CD8-positive, alpha-beta memory T cell (primary cell): ENCODE measurements at places on chromosomes 4 and X. TPM values are rescaled to one million over a fixed set of nuclear protein-coding genes. Genes with fewer than 3 reads are reported as not detected.

GRCh38 chr4:106058921-106059320, 163.7 kb downstream of the NPNT start:
- H3K4me3 ChIP-seq = no peak overlapping the region
- no peak for DNase-seq
- H3K27ac ChIP-seq = no peak overlapping the region
- H3K36me3 ChIP-seq = no peaks in the 10 kb centered on the region
- no peaks in the 10 kb centered on the region for H3K27me3 ChIP-seq
- H3K4me1 ChIP-seq = no peaks in the 10 kb centered on the region

GRCh38 chr4:25144870-25145481, 15.3 kb downstream of the SEPSECS start:
- no peaks in the 10 kb centered on the region for H3K4me1 ChIP-seq
- no peak overlapping the region for H3K4me3 ChIP-seq
- DNase-seq = no peak

GRCh38 chrX:47817897-47818296, 18.8 kb upstream of the ZNF81 start:
- H3K27me3 ChIP-seq = no peaks in the 10 kb centered on the region
- no peak overlapping the region for H3K4me3 ChIP-seq
- H3K4me1 ChIP-seq = no peaks in the 10 kb centered on the region
- no peaks in the 10 kb centered on the region for H3K36me3 ChIP-seq
- H3K27ac ChIP-seq = no peak overlapping the region

GRCh38 chr4:184100297-184100885, 117.3 kb downstream of the ENPP6 start:
- H3K4me3 ChIP-seq = no peak overlapping the region
- no peaks in the 10 kb centered on the region for H3K4me1 ChIP-seq
- no peaks in the 10 kb centered on the region for H3K27me3 ChIP-seq
- H3K27ac ChIP-seq = no peak overlapping the region
- H3K36me3 ChIP-seq = no peaks in the 10 kb centered on the region

DNA sequence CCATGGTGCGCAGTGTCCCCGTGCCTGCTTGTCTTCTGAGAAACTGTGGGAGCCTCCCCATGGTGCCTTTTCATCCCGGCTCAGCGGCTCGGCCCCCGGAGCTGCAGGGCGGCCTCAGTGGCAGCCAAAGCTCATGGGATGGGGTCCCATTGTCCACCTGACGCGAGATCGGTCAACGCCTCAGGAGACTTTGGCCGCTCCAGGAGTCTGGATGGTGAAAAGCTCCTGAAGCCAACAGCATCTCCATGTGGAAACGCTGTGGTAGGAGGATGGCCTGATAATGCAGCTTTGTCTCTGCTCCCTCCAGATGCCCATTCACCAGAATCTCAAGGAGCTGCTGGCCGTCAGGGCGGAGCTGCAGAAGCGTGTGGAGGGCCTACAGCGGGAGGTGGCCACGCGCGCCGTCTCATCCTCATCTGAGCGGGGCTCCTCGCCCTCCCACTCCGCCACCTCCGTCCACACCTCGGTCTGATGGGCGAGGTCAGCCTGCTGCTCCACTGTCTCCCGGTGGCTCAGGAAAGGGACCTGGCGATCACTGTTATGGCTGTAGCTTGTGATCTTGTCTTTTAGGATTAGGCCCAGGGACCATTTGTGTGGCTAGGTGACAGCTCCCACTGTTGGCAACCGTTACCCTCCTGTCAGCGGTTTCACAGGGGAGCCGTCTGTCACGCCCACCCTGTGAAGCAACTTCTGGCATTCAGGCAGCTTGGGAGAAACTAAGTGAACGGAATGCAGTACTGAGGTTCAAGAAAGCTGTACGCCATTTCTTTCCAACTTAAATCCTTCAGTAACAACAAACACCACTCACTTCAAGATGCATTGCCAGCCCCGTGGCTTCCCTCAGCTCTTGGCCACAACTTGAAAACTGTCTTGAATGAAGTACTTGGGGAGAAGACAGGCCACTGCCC, 69.3 kb downstream of the MTMR1 start:
- no peak for DNase-seq
- no peaks in the 10 kb centered on the region for H3K4me1 ChIP-seq
- no peak overlapping the region for H3K27ac ChIP-seq
- no peaks in the 10 kb centered on the region for H3K36me3 ChIP-seq

- no peaks in the 10 kb centered on the region for H3K4me1 ChIP-seq
- H3K4me3 ChIP-seq = no peak overlapping the region
- no peaks in the 10 kb centered on the region for H3K36me3 ChIP-seq
- DNase-seq = no peak
- no peak overlapping the region for H3K27ac ChIP-seq
Measured at GRCh38 chr4:124111411-124111810, 601.1 kb downstream of the ANKRD50 start.

DNA sequence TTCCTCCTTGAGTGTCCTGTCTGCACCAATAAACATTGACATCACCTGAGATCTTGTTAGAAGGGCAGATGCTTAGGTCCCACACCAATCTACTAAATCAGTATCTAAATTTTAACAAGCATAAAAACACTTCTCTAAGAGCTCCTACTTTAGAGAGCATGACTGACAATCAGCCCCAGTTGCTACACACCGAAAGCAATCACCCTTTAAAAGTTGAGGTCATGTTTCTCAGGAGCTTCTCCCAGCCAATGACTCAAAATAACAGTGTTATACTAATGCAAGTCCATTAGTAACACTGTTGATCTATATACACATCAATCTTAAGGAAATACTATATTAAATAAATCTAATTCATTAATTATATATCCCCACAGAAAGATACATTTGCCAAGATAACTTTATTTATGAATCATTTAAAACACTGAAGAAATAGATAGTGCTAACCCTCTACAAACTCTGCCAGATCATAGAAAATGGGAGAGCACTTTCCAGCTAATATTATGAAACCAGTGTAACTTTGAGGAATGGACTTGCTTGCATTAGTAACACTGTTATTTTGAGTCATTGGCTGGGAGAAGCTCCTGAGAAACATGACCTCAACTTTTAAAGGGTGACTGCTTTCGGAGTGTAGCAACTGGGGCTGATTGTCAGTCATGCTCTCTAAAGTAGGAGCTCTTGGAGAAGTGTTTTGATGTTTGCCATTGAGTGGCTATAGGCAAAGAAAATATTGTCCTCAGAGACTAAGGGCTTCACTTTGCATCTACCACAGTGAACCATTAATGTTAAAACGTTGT, 109.8 kb upstream of the HDX start:
- H3K36me3 ChIP-seq = no peaks in the 10 kb centered on the region
- no peak for DNase-seq

The IRF2 gene
- total RNA-seq = 44.3 TPM
